Vagina (tissue), 2 donors: ENCODE measurements at places on chromosomes 12 and 14.

DNA sequence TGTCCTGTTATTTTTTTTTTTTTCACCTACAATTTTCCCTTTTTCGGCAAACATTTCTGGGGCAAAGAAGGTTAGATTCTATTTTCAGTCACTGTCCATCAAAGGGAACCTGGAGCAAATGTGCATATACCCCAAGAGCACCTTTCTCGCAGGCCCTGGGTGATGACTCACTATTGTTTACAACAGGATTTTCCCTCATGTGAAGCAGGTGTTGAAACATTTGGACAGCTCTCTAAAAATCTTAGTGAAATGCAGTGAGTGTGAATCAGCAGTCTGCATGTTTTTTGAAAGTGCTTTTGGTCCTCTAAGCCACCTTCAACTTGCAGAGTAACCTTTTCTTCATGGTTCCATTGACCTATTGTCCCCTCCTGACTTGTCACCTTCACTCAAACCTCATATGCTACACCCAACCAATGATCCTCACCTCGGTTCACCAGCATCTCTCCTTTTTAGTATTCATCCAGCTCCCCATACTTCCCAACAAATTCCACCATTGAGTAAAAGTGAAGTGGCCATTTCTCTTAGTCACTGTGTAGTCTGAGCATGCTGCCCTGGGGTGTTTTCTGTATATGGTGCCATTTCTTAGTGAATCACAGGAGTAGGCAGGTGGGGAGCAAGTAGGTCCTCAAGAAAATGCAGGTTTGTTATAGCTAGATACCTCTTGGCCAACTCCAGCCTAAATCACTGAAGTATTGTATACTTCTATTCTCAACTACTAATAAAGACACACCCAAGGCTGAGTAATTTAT lies 260.2 kb downstream of the BMP4 start:
- no peaks in the 10 kb centered on the region for H3K27me3 ChIP-seq
- no peaks in the 10 kb centered on the region for H3K4me1 ChIP-seq
- H3K27ac ChIP-seq, result no peak overlapping the region
- H3K36me3 ChIP-seq, result no peaks in the 10 kb centered on the region

- H3K4me1 ChIP-seq, result no peaks in the 10 kb centered on the region
- H3K36me3 ChIP-seq, result peaks cover 24% of the 10 kb centered on the region
- H3K27me3 ChIP-seq, result no peaks in the 10 kb centered on the region
- DNase-seq, result no peak
Observed at GRCh38 chr12:4496145-4496838, 42.4 kb upstream of the RAD51AP1 start.

GRCh38 chr12:31234955-31235867 lies 90.7 kb downstream of the SINHCAF start:
- DNase-seq, result peak; percentile 76
- no peaks in the 10 kb centered on the region for H3K36me3 ChIP-seq
- no peaks in the 10 kb centered on the region for H3K27me3 ChIP-seq

DNA sequence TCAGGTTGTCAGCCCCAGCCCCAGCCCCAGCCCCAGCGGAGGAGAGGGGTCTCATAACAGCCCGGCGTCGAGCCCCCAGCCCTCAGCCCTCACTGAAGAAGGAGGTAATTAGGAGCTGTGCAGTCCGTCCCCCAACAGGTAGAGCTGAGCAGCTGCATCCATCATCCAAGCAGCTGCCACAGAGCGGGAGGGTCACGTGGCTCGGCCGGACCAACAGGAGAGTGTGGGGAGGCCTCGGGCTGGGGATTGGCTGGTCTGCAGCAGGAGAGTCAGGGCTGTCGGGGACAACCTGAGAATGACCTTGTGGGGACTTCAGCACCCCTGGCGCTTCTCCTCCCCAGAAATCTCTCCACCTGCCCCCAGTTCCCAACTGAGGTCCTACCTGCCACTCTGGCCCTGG lies 29.6 kb downstream of the SMUG1 start:
- H3K4me3 ChIP-seq, result no peak overlapping the region
- no peak for DNase-seq
- no peak overlapping the region for H3K27ac ChIP-seq
- no peaks in the 10 kb centered on the region for H3K36me3 ChIP-seq

GRCh38 chr12:107484230-107484629 lies 201.4 kb upstream of the PWP1 start:
- H3K36me3 ChIP-seq, result no peaks in the 10 kb centered on the region
- H3K4me1 ChIP-seq, result no peaks in the 10 kb centered on the region
- H3K4me3 ChIP-seq, result no peak overlapping the region
- no peaks in the 10 kb centered on the region for H3K27me3 ChIP-seq

GRCh38 chr14:24395609-24396582 lies 2.9 kb upstream of the NYNRIN start:
- DNase-seq, result no peak
- no peaks in the 10 kb centered on the region for H3K27me3 ChIP-seq

GRCh38 chr12:98696036-98696646 lies 51.1 kb downstream of the APAF1 start:
- no peaks in the 10 kb centered on the region for H3K27me3 ChIP-seq
- no peak overlapping the region for H3K27ac ChIP-seq
- DNase-seq, result no peak
- no peaks in the 10 kb centered on the region for H3K36me3 ChIP-seq
- no peak overlapping the region for H3K4me3 ChIP-seq
- H3K4me1 ChIP-seq, result peaks cover 4% of the 10 kb centered on the region

GRCh38 chr14:56207626-56208292 lies 89.5 kb downstream of the PELI2 start:
- H3K27ac ChIP-seq, result no peak overlapping the region
- H3K4me3 ChIP-seq, result no peak overlapping the region
- H3K4me1 ChIP-seq, result peaks cover 24% of the 10 kb centered on the region
- H3K36me3 ChIP-seq, result no peaks in the 10 kb centered on the region
- H3K27me3 ChIP-seq, result no peaks in the 10 kb centered on the region

GRCh38 chr14:24088095-24088494 lies 6.0 kb upstream of the PCK2 start:
- H3K4me3 ChIP-seq, result no peak overlapping the region
- no peak for DNase-seq

- H3K27me3 ChIP-seq, result no peaks in the 10 kb centered on the region
- no peak for DNase-seq
- no peak overlapping the region for H3K27ac ChIP-seq
- H3K36me3 ChIP-seq, result peaks cover 19% of the 10 kb centered on the region
Observed at GRCh38 chr12:110635055-110635454, 21.1 kb downstream of the TCTN1 start.

- DNase-seq, result no peak
- H3K4me1 ChIP-seq, result peaks cover 49% of the 10 kb centered on the region
- H3K36me3 ChIP-seq, result no peaks in the 10 kb centered on the region
Observed at GRCh38 chr12:807041-807735, 54.8 kb downstream of the WNK1 start.

DNA sequence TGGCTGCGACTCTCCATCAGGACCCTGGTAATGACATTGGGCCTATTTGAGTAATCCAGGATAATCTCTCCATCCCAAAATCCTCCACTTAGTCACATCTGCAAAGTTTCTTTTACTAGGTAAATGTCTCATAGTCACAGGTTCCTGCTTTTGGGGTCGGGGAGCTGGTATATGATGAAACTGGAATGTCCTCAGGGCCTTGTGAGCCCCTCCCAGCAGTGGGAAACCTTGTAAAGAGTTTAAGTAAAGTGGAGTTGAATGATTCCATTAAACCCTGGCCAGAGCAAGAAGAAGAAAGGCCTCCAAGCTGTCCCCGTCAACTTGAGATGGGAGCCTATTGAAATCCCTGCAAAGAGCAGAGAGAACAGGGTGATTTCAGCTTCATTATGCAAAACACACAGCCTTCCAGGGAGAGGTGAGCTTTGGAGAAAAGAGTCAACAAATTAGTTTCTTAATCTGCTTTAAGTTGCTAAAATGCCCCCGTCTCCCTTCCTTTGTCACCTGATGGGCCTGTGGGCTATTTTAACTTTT lies 12.6 kb downstream of the WSCD2 start:
- DNase-seq, result no peak
- no peaks in the 10 kb centered on the region for H3K27me3 ChIP-seq
- no peaks in the 10 kb centered on the region for H3K4me1 ChIP-seq
- H3K4me3 ChIP-seq, result no peak overlapping the region

- H3K4me3 ChIP-seq, result no peak overlapping the region
- no peaks in the 10 kb centered on the region for H3K36me3 ChIP-seq
- H3K27me3 ChIP-seq, result no peaks in the 10 kb centered on the region
Observed at GRCh38 chr12:87381742-87382141, 647.5 kb downstream of the C12orf50 start.

DNA sequence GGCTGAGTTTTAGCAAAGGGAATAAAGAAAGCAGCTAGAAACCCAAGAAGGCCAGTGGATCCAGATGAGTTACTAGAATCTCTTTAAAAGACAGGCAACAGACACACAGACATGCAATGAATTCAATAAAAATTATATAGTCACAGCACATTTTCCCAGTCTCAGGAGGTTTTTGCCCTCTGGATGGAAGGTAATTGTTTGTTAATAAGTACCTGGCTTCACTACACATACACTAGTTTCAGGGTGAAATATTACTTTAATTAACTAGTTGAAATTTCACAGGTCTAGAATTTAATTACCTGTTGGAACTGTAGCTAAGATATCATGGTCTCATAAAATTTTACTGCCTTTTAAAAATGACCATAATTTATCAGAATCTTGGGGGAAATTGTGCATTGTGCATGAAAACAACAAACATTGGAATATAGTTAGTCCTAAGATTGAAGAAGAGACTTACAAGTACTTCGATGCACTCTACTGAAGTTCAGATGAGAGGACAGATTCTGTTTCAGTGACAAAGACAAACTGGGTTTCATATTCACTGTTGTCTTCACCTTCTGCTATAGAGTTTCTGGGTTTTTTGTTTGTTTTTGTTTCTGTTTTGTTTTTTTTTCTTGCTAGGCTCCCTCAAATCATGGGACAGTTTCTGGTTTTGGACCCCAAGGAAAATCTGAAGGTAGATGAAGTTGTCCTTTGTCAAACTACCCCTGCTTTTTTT lies 277.0 kb upstream of the GARIN6 start:
- no peaks in the 10 kb centered on the region for H3K36me3 ChIP-seq
- H3K27me3 ChIP-seq, result no peaks in the 10 kb centered on the region

- no peak for DNase-seq
- peak overlapping the region; percentile 95 for H3K27ac ChIP-seq
- H3K27me3 ChIP-seq, result no peaks in the 10 kb centered on the region
- H3K4me3 ChIP-seq, result peak overlapping the region; percentile 80
- H3K36me3 ChIP-seq, result peaks cover 18% of the 10 kb centered on the region
- H3K4me1 ChIP-seq, result peaks cover 37% of the 10 kb centered on the region
Observed at GRCh38 chr12:6450091-6450868, 1.6 kb upstream of the TAPBPL start.

DNA sequence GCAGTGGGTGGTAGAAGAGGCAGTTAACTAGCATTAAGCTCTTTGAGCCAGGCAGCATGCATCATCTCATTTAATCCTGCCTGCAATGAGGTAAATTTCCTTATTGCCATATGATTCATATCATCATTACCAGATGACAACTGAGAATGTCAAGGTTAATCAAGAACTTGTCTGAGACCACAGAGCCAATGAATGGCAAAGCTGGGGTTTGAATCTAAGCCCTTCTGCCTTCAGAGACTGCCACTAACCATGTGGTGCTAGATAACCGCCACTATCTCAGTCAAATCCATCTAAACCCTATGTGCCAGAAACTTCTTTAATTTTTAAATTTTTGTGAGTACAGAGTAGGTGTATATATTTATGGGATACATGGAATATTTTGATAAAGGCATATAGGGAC lies 77.8 kb upstream of the GRIP1 start:
- H3K36me3 ChIP-seq, result no peaks in the 10 kb centered on the region
- no peaks in the 10 kb centered on the region for H3K4me1 ChIP-seq
- H3K27me3 ChIP-seq, result no peaks in the 10 kb centered on the region
- H3K4me3 ChIP-seq, result no peak overlapping the region

DNA sequence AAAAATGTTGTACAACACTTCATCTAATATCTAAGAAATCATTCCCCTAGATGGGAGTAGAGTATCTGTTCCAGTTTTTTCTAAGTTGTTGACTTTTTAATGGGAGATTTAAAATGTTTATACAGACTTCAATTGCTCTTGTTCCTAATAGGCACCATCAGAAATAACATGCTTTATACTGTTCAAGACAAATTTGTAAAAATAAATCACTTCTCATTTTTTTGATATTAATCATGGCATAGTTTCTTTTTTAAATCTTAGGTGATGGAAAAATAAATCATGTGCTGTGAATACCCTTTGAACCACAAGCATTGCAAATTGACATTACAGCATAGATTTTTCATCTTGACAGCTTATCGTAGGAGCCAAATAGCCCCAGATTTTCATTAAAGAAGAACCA lies 473.5 kb upstream of the MGAT4C start:
- no peak for DNase-seq
- H3K27ac ChIP-seq, result no peak overlapping the region

GRCh38 chr12:91935296-91935695 lies 210.3 kb downstream of the BTG1 start:
- H3K36me3 ChIP-seq, result no peaks in the 10 kb centered on the region
- no peak overlapping the region for H3K4me3 ChIP-seq
- H3K27ac ChIP-seq, result no peak overlapping the region
- H3K27me3 ChIP-seq, result no peaks in the 10 kb centered on the region
